ENCODE measurements at places on chromosomes 4 and X. TPM values are rescaled to one million over a fixed set of nuclear protein-coding genes. Genes with fewer than 3 reads are reported as not detected.

DNA sequence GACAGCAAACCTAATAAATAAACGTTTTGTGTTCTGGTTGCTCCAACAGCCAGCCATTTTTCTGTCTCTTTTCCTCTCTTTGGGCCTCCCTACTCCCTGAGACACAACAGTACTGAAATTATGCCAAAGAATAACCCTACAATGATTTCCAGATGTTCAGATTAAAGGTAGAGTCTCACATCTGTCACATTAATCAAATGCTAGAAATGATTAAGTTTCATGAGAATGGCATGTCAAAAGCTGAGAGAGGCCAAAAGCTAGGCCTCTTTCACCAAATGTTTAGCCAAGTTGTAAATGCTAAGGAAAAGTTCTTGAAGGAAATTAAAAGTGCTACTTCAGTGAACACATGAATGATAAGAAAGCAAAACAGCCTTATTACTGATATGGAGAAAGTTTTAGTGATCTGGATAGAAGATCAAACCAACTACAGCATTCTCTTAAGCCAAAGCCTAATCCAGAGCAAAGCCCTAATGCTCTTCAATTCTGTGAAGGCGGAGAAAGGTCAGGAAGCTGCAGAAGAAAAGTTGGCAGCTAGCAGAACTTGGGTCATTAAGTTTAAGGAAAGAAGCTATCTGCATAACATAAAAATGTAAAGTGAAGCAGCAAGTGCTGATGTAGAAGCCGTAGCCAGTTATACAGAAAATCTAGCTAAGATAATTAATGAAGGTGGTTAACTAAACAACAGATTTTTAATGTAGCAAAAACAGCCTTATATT is 182.1 kb upstream of the NUDT6 start:
- DNase-seq, result no peak

The FGF16 gene
- not detected for total RNA-seq

- DNase-seq, result no peak
Measured at GRCh38 chr4:124092541-124092984, 620.0 kb downstream of the ANKRD50 start.

DNA sequence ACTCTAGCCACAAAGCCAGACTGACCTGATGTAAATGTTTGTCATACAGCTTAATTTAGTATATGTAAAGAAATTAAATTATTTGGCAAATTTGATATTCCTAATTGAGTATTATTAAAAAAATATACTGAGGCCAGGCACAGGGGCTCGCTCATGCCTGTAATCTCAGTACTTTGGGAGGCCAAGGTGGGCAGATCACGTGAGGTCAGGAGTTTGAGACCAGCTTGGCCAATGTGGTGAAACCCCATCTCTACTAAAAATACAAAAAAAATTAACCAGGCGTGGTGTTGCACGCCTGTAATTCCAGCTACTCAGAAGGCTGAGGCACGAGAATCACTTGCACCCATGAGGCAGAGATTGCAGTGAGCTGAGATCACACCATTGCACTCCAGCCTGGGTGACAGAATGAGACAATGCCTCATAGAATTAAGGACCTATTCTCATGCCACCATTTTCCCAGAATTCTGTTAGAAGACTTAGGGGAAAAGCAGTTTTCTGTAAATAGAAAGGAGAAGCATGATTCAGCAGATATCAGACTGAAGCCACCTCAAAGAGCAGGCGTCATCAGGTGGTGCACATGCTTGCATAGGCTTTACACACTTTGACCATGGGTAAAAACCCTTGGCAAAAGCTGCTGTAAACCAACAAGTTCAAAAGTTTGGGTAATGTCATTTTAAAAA is 6.1 kb downstream of the UBQLN2 start:
- DNase-seq, result no peak

The CNGA1 gene
- total RNA-seq, result 0.84 TPM

- no peak for DNase-seq
Measured at GRCh38 chr4:136643416-136643815, 888.9 kb downstream of the PCDH18 start.

GRCh38 chr4:137651128-137651527 is 118.8 kb upstream of the PCDH18 start:
- no peak for DNase-seq

DNA sequence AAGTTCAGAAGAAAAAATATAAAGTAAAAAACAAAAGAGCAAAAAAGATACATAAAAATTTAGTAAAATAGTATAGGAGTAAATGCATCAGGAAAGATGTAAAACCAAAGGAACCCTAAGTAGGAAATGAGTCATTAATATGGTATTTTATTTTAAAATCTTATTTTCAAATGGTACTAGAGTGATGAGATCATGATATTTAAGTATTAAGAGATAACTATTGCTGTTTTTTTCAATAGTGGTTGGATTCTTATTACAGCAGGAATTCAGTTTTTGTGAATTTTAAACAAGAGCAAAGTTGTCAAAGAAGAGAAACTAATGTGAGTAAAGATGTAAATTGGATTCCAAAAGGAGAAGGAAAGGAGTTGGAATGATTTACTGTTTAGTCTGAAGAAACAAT is 20.0 kb downstream of the EMCN start:
- no peak for DNase-seq

The NCAPG gene
- total RNA-seq, result not detected

DNA sequence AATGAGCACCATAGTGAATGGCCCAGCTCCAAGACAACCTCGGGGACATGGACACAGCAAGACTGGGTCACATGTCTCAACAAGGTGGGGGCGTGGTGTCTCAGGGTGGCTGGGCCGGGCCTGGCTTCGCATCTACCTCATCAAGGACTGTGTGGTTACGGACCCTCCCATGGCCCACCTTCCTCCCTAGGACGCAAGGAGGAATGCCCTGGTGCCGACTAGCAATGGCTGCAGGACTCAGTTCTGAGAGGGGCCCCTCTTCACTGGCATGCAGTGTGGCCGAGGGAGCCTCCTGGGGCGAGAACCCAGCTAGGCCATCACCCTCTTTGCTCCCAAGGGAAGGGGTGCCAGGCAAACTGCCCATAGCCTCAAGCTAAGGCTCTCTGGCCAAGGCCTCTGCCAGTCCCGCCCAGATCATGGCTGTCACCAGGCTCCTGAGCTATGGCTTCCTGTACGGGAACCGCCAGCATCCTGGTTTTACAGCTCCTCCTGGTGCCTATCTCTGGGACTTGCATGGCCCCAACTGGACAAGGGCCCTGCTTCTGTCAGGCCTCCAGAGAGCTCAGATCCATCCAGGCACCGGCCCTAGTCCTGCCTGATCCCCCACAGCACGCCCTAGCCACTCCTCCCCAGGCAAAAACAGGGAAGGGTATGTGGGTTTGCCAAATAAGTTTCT is 218.0 kb upstream of the AGTR2 start:
- no peak for DNase-seq

GRCh38 chr4:10240691-10241090 is 124.1 kb upstream of the WDR1 start:
- no peak for DNase-seq

The GRIA3 gene
- total RNA-seq, result 1.3 TPM

- DNase-seq, result no peak
Measured at GRCh38 chr4:112210777-112211176, 20.8 kb upstream of the AP1AR start.

DNA sequence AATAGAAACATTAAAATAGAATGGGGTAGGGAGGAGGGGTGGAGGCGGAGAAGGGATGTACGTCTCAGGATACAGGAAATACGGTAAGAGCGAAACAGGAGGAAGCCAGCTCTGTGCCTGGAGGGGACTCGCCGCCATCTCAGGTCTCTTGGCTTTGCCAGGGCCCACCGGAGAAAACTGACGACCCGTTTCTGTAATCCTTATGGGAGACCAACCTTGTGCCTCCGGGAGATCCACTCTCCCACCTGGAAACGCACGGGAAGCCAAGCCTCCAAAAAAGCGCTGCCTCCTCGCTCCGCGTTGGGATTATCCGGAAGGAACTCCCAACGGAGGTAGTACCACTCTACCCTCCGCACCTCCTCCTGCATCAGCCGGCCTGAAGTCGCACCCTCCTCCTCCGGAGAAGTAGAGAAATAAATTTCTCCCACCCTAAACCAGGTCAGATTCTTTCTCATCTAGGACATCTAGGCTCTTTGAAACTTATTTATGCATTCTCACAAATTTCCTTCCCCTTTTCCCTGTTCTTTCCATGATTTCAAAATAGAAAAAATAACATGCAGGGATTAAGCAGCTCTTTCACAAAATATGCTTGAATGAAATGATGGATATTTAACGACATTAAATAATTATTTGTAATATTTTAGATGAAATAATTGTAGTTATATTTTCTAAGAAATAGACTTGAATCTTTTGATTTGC is at the start of gene NBDY:
Gene NBDY, plus strand, starts transcription at position 92 of the 699 bp plus-strand sequence. Its CDS starts 111 bp downstream, at position 203.
- DNase-seq, result peak; percentile 42

- DNase-seq, result no peak
Measured at GRCh38 chr4:86026720-86027119, 333.1 kb downstream of the MAPK10 start.

- no peak for DNase-seq
Measured at GRCh38 chr4:95742179-95742578, 97.7 kb upstream of the PDHA2 start.

- DNase-seq, result no peak
Measured at GRCh38 chrX:69121321-69122000, 43.8 kb downstream of the PJA1 start.

The FAM200B gene
- 8.6 TPM for total RNA-seq

DNA sequence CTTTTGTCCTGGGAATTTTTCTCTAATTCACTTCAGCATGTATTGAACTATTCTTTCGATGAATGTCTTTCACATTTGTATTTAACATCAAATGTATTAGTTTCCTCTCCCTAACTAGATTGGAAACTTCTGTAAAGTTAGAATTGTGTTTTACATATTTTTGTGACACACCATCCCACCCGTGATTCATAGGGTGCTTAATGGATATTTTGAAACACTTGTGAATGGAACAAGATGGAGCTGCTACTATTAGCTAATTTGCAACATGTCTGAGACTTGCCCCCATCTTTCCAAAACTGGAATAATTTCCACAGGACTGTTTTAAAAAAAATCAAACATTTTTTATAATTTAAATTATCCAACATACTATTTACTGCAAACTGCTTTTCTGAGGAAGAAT is 30.2 kb upstream of the GNPDA2 start:
- DNase-seq, result no peak

- no peak for DNase-seq
Measured at GRCh38 chr4:89357340-89357739, 49.7 kb upstream of the GPRIN3 start.

The F8A3 gene
- total RNA-seq, result 0.31 TPM

- DNase-seq, result no peak
Measured at GRCh38 chr4:172708184-172708583, 460.4 kb upstream of the GALNT7 start.

The FAM9B gene
- total RNA-seq, result not detected

GRCh38 chrX:67784712-67785111 is 240.9 kb downstream of the AR start:
- no peak for DNase-seq

DNA sequence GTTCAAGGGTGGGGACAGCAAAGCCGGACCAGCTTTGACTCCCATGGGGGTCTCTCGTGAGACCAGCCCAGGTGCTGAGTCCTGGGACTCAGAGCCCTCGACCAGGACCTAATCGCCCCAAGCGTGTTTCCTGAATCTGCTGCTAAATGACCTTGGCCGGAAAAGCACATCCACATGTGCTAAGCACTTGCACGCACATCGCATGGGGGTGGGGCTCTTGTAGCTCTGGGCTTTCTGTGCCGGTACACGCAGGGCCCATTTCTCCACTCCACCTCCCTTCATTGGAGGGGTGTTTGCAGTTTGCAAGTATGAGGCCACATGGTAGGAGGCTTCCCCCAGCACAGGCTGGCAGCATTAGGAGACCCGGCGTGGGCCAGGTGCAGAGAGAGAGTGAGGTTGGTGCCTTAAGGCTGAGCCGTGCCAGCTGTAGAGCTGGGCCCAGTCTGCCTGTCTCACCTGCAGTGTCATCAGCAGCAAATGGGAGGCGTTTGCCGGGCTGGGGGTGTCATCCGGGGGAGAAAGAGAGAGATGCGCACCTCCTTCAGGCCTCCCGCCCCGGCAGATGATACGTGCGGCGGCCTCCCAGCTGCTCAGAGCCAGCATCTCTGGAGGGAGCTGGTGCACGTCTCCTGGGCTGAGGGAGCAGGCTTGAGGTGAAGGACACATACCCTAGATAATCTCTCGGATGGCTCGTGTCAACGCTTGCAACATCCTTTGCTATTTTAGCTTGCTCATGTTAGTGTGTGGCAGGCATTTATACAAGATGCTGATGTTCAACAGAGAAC is 45.2 kb upstream of the CLCN4 start:
- DNase-seq, result no peak

The LRIT3 gene
- 0.09 TPM for total RNA-seq

GRCh38 chr4:140556372-140557085 is 12.2 kb downstream of the UCP1 start:
- DNase-seq, result no peak

GRCh38 chr4:74772783-74773182 is 21.5 kb downstream of the BTC start:
- no peak for DNase-seq

DNA sequence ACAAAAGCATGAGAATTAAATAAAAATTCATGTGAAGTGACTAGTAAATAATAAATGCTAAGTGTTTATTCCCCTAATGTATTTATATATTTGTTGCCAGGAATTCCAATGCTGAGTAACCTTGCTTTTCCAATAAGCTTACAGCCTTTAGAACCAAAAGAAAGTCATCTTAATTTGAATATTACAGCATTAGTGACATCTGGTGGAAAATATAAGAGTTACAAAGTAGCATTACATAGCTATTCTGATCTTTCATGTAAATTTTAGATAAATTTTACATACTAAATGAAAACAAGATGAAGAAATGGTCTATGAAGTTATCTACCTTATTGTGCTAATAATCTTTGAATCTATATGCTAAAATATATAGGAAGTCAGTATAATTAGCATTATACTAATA is 10.4 kb downstream of the MAD2L1 start:
- no peak for DNase-seq

The ATP6AP2 gene
- total RNA-seq, result 23.7 TPM

DNA sequence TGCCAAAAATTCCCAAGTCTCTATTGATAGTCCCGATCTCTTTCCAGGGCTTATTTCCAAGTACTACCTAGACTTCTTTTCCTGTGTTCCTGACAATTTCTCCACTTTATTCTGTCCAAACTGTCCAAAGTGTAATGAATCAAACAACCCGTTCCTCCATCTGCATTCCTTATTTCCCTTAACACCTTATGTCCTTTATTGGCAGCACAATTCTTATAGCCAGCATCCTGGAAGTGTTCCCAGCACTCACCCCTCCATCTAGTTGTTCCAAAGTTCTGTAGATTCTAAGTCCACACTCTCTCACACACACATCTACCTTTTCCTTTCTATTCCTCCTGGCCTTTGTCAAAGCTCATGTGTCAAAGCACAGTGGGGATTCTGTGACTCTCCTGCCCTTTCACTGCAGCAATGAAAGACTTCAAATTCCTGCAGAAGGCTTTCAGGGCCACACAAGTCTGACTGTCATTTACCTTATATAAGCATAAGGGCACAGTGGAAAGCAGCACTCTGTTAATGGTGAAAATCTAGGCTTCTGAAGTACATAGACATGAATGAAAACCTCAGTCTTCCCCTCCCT is 22.1 kb downstream of the LIMCH1 start:
- DNase-seq, result no peak

GRCh38 chrX:48983081-48983480 is 11.4 kb upstream of the KCND1 start:
- DNase-seq, result no peak

Data from pancreas (tissue), 10 donors.